ENCODE measurements at places on chromosomes 5 and 9. TPM values are rescaled to one million over a fixed set of nuclear protein-coding genes. Genes with fewer than 3 reads are reported as not detected.

Gene RNF208
- total RNA-seq: 2.1 TPM

Gene MELK
- total RNA-seq: 66.3 TPM

Gene PCDHA5
- 0.72 TPM for total RNA-seq

Gene SLC2A6
- total RNA-seq: 21.4 TPM

Gene GPRIN1
- 9.1 TPM for total RNA-seq

Gene PCDHA10
- total RNA-seq: 0.02 TPM

Gene SPATA31D4
- not detected for total RNA-seq

Gene PLCXD3
- total RNA-seq: 0.19 TPM

Gene PSIP1
- total RNA-seq: 55.6 TPM
